NCI-H1417 treated with DMSO at 0.1 percent for 48 hours (cell line): ENCODE measurements at places on chromosomes 3 and 15.

DNA sequence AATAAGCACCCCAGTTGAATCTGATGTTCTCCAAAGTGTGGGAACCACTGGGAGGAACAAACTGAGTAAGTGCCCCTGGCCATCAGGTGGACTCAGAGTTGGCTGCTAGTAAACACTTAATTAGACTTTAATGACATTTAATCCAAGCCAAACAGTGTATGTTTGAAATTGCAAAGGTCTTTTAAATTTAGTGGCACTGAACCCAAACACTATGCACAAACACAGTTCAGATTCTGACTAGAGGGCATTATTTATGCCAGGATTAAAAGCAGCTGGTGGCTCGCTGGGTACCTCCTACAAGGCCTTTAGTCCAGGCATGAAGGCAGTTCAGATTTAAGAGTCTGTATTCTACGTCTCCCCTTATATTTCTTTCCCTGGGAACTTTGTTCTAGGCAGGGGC is 264.8 kb downstream of the CLSTN2 start:
- DNase-seq: no peak

DNA sequence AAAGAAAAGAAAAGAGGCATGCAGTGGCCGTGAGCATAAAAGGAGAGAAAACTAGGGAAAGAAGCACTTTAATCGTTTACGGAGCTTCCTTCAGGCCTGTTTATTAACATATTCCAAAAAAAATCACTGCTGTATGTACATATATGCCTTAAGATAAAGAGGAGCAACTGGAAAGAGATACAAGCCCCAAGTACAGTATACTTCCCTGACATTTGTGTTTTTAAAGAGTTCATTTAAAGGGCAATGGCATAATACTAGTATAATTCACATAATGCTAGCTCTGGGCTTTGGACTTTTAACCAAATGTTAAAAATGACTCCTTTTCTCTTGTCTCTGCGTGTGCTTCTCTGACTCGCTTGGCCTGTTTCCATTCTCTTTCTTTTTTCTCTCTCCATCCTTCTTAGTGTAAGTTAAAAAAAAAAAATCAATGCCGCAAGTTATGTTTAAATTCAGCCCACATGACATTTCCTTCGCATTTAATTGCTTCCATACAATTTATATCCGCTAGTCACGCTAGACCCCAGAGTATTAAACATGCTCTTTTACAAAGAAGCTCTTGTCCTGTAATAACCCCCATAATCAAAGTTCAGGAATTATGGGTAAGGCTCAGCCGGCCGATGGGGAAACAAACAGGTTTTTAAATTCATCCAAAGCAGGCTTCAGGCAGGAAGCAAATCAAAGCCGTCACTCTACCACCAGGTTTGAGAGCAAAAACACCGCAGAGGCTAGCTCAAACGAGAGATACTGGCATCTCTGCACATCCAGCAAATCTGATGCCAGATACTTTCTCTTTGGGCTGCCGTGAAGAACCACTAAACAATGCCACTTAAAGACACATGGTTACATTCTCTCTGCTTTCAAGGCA is 19.4 kb downstream of the WWTR1 start:
- no peak for DNase-seq

GRCh38 chr3:134453631-134454030 is 32.2 kb downstream of the ANAPC13 start:
- DNase-seq: no peak

- no peak for DNase-seq
Measured at GRCh38 chr15:57551715-57552677, 39.7 kb upstream of the MYZAP start.

DNA sequence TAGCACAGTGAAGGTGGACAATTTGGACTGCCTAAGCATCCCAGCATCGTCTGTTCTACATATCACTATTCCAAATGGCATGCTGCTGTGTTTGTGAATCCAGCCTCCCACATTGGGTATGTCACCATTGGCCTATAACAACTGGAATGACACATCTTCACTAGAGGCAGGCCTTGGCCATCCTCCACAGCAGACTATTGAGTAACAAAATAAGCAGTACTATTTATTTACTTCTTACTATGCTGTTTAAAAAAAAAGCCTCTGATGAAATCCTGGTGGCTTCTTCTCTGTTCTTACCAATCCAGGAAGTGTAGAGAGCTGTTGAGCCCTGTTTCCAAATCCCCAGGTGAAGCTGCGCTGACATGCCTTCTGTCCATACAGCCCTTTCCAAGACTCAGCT is 30.6 kb upstream of the CERS3 start:
- no peak for DNase-seq

GRCh38 chr15:80695099-80695910 is at the start of gene ABHD17C:
Gene ABHD17C (plus strand): TSS chr15:80695310. CDS start chr15:80695430, 120 bp downstream.
- DNase-seq: peak; percentile 19

- DNase-seq: no peak
Measured at GRCh38 chr3:140899363-140899762, 42.3 kb upstream of the SLC25A36 start.
